ENCODE measurements at places on chromosomes 6 and 20.

DNA sequence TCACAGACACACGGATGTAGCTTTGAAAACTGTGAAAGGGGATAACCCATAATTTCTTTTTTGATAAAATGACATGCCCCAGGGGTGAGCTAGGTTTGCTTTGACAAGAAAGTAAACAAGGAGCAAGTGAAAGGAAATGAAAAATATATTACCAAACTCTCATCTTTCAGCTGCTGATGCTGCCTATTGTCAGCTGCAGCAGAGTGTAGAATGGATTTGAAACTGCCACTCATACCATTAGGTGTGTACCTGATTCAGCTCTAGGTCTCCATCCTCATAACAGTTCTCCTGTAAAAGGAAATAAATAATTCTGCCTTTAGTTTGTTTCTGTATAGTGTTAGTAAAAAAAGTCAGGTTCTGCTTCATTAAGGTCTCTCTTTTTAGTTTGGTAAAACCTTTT lies 415.1 kb upstream of the MARCKS start:
- DNase-seq: no peak

DNA sequence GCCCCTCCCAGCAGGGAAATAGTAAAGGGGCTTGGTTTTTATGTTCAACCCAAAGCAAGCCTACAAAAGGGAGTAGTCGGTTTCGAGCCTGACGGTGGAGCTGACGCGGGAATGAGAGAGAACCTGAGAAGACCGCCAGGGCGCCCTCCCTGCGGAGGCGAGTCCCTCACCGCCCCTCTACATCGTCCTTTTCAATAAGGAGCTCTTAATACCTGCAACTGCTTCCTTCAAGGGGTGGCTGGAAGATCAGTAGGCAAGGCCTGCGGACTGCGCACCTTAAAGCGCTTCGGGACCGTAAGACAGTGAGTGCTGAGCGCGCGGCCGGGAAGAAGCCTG lies 709 bp upstream of the ZNF76 start:
- DNase-seq: peak; percentile 9

GRCh38 chr6:33297406-33297955 lies 1.3 kb downstream of the RGL2 start:
- no peak for DNase-seq

GRCh38 chr6:127190552-127190951 lies 72.1 kb downstream of the RSPO3 start:
- DNase-seq: no peak

- no peak for DNase-seq
These were observed 113.8 kb downstream of the JPH2 start for GRCh38 chr20:44073011-44073674.

DNA sequence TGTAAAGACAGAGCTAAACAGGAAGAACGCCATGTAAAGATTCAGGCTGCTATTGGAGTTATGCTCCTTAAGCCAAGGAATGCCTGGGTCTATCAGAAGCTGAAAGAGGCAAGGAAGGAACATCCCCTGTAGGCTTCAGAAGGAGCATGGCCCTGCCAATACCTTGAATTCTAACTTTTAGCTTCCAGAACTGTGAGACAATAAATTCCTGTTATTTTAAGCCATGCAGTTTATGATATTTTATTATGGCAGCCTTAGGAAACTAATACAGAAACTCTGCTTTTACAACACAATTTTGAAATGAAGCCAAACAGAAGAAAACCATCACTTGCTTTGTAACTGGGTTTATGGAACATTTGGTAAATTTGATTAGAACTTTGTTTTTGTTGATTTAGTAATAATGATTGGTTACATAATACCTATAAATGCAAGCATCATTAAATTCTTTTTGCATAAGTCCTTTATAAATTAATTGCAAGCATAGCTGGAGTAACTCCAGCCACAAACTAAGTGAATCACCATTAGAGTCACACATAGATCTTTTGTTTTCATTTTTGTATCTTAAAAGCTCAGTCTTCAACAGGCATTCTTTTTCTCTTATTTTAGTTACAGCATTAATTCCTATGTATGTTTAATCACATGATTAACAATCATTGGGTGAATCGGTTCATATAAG lies 33.5 kb upstream of the TSPYL1 start:
- DNase-seq: no peak

- no peak for DNase-seq
These were observed 87.0 kb downstream of the SGK1 start for GRCh38 chr6:134230940-134231339.

DNA sequence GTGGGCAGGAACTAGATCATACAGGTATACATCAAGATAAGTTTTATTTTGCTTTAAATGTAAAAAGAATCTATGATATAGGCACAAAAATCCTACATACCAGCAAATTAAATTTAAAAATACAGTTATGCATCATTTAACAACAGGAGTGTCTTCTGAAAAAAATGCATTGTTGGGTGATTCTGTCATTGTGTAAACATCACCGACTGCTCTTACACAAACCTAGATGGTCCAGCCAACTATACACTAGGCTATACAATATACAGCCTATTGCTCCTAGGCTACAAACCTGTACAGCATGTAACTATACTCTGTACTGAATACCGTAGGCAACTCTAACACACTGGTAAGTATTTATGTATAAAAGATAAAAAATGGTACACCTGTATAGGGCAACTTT lies 139.4 kb downstream of the RNGTT start:
- DNase-seq: no peak

DNA sequence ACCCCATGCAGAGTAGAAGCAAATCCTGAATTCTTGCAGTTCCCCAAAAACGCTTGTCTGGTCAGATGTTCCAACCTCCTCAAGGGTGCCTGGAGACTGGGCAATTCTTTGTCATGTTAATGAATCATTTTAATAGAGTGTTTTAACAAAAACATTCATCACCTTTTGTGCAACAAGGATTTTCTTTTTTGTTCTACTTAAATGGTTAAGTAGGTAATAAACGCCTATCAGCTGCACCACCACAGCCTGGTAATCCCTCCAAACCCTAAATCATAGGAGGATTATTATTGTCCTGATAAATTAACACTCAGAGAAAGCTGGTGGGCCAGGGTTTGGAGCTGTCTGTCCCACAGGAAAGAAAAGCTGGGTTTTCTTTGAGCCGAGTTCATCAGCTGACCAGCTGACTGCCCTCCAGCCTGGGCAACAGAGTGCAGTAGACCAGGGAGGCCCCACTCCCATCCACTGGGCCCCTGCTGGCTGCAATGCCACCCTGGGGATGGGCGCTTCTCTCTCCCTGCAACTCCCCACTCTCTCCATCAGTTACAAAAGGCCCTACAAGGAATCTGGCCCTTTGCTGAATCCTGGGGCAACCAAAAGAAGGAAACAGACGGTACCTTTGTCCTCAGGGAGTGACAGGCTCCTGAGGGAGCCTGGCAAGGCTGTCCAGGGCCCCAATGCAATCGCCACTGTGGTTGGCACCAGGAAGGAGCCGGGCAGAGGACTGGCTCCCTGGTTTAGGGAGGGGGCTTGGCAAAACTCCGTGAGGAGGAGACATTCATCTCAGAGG lies 23.1 kb upstream of the BMP7 start:
- no peak for DNase-seq

GRCh38 chr20:63641146-63641791 lies 12.0 kb downstream of the STMN3 start:
- no peak for DNase-seq

DNA sequence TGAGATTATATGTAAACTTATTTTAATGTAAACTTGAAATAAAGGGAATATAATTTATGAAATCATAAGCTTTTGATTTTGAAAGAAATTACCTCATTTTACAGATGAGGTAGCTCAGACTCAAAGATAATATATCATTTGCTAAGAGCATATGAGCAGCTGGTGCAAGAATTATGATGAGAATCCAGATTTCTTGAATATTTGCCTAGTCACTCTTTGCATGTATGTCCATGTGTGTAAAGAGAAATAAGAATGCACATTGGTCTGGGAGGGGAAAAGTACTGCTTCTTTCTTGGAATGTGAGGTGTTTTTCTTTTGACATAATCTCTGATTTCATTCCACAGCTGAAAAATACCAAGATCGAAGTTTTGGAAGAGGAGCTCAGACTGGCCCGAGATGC lies 11.1 kb upstream of the SNRNP48 start:
- no peak for DNase-seq

DNA sequence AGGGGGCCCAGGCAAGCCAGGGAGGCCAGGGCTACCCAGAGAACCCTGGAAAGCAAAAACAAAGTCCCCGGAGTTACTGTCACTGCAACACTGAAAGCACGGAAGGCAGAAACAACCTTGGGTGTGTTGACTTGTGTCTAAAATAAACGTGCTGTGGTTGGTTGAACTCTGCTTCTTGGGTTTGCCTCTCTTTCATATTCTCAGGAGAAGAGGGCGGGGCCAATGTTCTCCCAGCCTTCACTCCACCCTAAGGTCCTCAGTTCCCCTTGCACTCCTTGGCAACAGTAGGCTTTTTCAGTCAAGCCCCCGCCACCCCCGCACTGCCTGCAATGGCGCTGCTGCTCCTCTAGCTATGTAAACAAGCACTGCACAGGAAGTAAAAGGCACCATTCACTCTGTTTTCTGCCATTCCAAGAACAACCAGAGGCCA lies 60.9 kb downstream of the COL9A1 start:
- no peak for DNase-seq

GRCh38 chr6:129100164-129100563 lies 217.2 kb downstream of the LAMA2 start:
- DNase-seq: no peak

GRCh38 chr6:105900125-105900937 lies 185.8 kb upstream of the PRDM1 start:
- DNase-seq: no peak

GRCh38 chr20:9439806-9440205 lies 74.6 kb upstream of the LAMP5 start:
- DNase-seq: no peak

DNA sequence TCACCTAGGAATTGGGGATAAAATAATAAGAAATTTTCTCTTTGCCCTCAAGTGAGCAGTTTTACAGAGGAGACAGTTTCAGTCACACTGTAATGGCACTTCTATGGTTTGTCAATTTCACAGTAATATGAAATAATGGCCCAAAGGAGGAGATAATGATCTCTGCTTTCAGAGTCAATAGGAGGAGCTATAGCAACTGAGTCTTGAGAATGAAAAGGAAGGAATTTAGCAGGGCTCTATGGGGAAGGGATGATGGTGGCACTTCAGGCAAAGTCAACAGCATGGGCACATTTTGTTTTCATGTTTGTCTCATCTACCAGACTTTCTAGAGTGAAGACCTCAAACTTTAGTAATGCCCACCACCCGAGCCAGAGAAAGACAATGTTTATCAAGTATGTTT lies 138.3 kb upstream of the HMGN3 start:
- no peak for DNase-seq

- DNase-seq: no peak
These were observed 369.3 kb downstream of the GRIK2 start for GRCh38 chr6:101762851-101763250.

- no peak for DNase-seq
These were observed 799 bp upstream of the SHPRH start for GRCh38 chr6:145964948-145965366.

GRCh38 chr6:145784683-145785082 lies 29.9 kb downstream of the FBXO30 start:
- DNase-seq: no peak

- no peak for DNase-seq
These were observed 25.5 kb downstream of the FARS2 start for GRCh38 chr6:5286780-5287179.

DNA sequence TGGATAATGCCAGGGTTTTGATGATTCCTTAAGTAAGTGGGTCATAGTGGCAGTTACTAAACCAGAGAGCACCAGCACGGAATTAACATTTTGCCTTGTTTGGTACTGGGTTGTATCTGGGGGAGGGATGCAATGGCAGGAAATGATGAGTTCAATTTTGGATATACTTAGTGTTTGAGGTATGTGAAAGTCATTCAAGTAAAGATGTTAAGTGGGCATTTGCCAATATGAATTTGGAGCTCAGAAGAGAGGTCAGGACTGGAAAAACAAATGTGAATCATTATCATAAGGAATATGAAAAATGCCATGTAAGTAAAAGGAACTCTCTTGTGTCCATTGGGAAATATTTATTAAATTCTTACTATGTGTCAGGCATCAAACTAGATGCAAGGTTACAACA lies 6.2 kb downstream of the PXT1 start:
- no peak for DNase-seq

DNA sequence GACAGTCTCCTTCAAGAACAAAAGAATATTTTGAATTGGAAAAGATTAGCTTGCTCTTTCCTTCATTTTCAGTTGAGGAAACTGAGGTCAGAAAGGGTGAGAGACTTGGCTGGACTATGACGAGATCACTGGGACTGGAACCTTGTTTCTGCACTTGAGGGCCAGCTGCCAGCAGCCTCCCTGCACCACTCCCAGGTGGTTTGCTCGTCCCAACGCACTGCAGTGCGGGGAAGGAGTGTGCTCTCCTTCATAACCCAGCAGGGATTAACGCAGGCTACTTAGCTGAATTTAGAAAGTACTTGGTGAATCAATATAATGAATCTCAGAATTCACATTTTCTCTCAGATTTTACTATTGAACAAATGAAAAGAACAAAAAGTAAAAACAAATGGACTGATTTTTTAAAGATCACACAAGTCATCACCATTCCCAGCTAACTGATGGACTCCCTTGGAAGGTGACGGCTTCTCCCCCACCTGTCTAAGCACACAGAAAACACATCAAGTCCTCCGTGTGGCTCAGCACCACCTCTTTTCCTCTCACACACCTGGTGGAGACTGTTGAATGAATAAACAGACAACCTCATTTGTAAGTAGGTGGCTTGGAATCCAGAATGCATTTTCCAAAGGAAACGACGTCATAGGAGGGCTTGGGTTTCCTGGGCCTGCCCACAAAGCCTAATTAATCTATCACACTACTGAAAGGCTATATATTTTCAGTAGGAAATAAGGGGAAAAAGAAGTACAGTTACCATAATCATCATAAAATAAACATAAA lies 121.0 kb downstream of the QRSL1 start:
- DNase-seq: no peak

GRCh38 chr20:34927736-34928135 lies 27.9 kb downstream of the GSS start:
- DNase-seq: no peak

DNA sequence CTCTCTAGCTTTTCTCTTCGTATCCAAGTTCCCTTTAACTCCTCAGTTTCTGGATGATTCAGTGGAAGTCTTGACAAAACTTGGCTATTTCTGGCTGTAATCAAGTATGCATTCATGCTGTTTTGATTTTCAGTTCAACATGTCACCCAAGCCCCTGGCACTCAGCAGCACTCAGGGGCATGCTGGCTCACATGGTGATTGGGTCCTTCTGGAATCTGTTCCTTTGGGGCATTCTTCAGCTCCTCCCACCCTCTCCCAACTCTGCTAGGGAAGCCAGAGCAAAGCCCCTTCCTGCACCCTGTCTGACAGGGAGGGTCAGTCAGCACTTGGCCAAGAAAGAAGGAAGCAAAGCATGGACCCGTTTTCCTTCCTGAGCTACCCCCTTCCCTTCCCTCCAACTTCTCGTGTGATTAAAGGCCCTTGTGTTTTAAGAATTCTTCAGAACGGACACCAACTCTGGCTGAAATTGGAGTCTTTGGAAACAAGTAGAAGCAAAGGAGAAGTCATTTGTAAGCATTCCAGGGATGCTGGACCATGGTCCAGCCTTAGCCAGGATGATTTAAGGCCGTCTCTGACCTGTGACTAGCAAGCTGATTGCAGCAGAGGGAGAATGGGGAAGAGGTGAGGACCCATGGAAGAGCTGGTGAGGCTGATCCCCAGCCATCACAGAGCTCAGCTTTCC lies 7.1 kb downstream of the PLEKHG1 start:
- DNase-seq: no peak
